ENCODE measurements at places on chromosomes 6 and 20.

GRCh38 chr6:160321729-160322505, 26.3 kb upstream of the SLC22A3 start:
- DNase-seq, result no peak

DNA sequence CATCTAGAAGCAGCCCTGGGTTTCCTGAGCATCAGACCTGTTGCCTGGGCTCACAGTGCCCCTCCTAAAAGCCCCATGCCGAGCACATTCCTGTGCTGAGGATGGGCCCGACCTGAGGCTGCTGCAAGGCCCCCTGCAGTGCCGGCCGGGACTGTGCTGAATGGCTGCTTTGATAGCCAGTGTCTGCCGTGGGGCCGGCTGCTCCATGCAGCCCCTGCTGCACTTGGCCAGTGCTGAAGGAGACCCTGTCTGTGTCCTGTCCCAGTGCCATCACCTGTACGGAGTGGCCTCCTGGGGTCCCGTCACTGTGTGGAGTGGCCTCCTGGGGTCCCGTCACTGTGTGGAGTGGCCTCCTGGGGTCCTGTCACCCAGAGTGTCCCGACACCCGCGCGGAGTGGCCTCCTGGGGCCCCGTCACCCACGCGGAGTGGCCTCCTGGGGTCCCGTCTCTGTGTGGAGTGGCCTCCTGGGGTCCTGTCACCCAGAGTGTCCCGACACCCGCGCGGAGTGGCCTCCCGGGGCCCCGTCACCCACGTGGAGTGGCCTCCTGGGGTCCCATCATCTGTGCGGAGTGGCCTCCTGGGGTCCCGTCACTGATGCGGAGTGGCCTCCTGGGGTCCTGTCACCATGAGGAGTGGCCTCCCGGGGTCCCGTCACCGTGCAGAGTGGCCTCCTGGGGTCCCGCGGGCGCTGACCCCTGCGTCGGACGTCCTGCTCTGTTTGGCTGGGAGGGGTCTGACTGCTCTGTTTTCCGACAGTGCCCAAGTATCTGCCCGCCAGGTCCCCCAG, 7.0 kb downstream of the COL9A3 start:
- no peak for DNase-seq

DNA sequence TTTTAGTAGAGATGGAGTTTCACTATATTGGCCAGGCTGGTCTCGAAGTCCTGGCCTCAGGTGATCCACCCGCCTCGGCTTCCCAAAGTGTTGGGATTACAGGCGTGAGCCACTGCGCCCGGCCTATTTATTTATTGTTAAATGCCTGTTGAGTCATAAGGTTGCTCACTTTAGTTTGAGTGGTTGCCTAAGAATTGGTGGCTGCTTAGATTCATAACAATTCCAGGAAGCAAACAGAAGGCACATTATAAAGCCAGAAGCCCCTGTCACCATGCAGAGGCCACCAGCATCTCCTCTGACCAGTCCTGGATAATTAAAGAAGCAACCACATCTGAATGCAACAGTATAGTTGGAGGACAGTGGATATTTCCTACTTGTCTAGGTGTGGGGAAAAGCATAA, 24.0 kb upstream of the ARMH2 start:
- no peak for DNase-seq

- DNase-seq, result no peak
These were observed 39.8 kb downstream of the TBXT start for GRCh38 chr6:166127624-166128472.

DNA sequence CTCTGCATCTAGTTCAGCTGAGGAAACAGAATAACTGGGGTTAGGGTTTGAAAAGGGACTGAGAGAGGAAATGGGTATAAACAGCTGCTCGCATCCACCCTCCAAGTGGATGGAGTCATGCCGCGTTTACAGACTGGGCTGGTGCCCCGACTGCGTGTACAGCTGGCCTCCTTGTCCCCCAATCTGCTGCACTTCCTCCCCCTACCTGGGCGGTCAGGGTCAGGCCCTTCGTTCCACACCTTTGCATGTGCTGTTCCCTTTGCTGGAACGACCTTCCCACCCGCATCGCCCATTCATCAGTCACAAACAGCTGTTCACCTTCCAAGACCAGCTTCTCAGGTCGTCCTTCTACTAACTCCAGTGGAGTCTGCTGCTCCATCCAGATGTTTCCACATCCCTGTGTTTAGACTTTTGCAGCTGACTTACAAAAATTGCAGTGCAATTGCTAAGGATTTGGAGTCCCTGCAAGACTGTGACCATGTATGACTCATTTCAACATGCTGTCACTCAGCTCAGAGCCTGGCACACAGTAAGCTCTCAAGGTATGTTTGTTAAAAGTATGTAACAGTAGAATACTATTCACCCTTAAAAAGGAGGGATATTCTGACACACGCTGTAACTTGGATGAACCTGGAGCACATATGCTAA, 129.3 kb downstream of the DTNBP1 start:
- no peak for DNase-seq

DNA sequence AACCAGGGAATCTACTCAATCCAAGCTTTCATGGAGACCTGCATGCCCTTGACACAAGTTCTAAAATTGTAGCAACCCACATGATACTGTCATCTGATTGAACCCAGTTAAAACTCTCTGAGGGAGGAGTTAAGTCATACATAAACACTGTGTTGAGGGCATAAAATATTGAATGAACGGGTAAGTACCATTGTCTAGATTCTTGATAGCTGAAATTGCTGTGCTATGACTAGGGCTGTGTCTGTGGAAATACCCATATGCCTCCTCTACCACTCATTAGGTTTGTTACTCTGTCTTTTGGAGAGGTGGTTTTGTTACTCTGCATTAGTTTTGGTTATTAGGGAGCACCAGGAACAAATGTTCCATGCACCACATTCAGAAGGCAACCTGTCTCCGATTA, 7.6 kb downstream of the ENPP4 start:
- no peak for DNase-seq

DNA sequence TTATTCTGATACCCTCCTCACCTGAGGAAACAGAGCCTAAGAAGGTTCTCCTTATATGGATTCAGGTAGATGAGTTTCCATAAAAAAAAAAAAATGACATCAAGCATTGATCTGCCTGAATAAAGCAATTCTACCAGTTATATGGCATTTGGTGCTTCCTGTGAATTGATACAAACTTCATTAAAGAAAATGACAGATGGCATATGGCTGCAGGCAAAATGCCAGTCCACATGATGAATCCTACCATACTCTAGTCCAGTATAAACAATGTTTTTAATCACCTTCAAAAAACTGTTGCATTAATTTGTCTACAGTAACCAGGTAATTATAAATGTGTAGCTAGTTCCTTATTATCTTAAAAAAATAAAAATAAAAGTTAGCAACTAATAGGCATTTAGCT, 559.2 kb upstream of the FLRT3 start:
- no peak for DNase-seq

- DNase-seq, result no peak
These were observed 47.3 kb upstream of the SLC9A8 start for GRCh38 chr20:49765413-49765736.

DNA sequence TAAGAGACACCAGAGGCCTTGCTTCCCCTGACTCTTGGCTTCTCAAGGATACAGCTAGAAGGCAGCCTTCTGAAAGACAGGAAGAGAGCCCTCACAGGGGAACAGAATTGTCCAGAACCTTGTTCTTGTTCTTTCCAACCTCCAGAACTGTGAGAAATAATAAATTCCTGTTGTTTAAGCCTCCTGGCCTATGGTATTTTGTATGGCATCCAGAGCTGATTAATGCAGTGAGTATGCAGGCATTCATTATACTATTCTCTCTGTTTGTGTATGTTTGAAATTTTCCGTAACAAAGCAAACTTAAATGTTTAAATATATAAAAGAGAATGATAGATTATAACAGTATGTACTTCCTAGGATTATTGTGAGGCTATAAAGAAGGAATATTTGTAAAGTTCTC, 903.4 kb upstream of the FLRT3 start:
- no peak for DNase-seq

DNA sequence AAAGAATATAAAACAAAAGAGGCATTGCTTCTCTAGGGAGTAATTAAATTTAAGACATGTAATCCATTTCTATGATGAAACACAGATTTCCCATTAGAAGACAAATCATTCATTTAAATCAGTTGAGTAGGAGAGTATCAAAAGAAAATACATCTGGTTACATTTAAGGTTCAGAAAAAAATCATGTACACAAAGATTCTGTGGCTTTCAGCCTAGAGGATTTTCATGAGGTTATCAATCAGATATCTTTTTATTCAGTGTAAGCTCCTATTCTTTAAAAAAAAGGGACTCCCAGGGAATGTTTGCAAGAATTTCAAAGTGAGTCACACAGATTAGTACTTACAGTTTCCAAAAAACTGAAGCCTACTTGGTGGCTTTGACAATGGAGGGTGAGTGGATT, 24.9 kb downstream of the COL21A1 start:
- DNase-seq, result no peak

DNA sequence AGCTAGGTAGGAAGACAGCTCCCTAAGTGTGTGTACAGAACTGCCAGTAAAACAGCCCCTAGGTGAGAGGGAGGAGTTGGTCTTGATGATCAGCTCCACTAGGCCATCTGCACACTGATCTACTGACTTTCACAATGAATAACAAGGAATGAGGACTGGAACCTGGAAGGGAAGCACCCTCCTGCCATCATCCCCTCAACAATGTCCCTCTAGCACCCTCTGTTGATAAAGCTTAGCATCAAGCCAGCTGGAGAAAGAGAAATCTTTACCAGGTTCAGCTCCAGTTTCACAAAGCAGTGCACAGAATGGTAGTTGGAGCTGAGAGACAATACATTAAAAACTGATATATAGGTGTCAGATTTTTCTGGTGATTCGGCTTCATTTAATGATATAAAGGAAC, 57.2 kb upstream of the IRAK1BP1 start:
- no peak for DNase-seq

GRCh38 chr6:100376103-100376502, 88.6 kb downstream of the SIM1 start:
- no peak for DNase-seq

GRCh38 chr6:114833211-114833610, 490.4 kb upstream of the HS3ST5 start:
- no peak for DNase-seq

GRCh38 chr20:12014736-12015135, 97.0 kb downstream of the BTBD3 start:
- no peak for DNase-seq

GRCh38 chr20:39057911-39058310, 95.8 kb downstream of the DHX35 start:
- no peak for DNase-seq

GRCh38 chr6:40922281-40922680, 116.7 kb downstream of the UNC5CL start:
- DNase-seq, result no peak

GRCh38 chr20:38057351-38057972, 23.9 kb downstream of the RPRD1B start:
- peak; percentile 80 for DNase-seq

DNA sequence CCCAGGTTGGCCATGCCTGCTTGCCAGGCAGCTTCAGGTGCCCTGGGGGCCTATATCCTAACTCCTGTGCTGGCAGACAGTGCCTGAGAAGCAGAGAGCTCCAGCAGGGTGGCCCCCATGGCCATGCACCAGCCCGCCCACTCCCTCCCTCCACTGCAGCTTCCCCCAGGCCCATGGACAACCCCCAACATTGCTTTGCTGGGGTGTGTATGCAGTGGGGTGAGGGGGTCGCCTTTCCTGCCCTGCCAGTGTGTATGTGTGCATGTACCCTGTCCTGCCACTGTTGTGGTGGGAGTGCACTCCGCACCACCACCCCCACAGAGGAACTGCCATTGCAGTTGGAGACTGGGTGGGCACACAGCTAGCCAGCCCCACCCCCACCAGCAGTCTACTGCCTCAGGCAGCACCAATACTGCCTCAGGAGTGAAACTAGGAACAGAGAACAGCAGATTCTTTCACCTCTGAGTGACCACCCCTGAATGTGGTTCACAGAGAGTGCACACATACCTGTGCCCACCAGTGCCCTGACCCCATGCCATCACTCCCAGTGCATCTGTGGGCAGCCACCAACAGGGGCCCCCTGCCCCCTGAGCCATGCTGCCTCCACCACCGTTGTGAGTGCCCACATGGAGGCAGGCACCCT, 151.1 kb downstream of the LRRC1 start:
- no peak for DNase-seq

- no peak for DNase-seq
These were observed 904.5 kb upstream of the EPHA7 start for GRCh38 chr6:94323853-94324252.

GRCh38 chr20:41110012-41110411, 27.3 kb upstream of the PLCG1 start:
- DNase-seq, result no peak

DNA sequence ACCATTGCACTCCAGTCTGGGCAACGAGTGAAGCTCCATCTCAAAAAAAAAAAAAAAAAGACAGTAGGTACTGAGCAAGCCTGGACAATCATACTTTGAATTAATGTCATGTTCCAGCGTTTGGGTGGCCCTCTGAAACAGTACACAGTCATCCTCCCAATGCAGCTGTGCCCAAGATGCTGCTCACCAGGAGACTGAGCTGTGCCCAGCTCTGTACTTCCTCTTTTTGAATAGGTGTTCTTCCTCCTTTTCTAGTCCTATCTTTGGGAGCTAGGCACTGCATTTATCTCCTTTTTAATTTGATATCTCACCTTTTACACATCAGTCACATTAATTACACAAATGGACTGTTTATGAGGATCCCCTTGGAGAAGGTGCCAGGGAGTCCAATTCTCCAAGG, 101.5 kb downstream of the RPP40 start:
- no peak for DNase-seq

GRCh38 chr6:27867945-27868300, 44.3 kb downstream of the OR2B2 start:
- DNase-seq, result no peak

GRCh38 chr6:10621213-10621612, 73.2 kb downstream of the C6orf52 start:
- DNase-seq, result no peak

- DNase-seq, result no peak
These were observed 77.9 kb upstream of the PAK5 start for GRCh38 chr20:9916761-9917160.

DNA sequence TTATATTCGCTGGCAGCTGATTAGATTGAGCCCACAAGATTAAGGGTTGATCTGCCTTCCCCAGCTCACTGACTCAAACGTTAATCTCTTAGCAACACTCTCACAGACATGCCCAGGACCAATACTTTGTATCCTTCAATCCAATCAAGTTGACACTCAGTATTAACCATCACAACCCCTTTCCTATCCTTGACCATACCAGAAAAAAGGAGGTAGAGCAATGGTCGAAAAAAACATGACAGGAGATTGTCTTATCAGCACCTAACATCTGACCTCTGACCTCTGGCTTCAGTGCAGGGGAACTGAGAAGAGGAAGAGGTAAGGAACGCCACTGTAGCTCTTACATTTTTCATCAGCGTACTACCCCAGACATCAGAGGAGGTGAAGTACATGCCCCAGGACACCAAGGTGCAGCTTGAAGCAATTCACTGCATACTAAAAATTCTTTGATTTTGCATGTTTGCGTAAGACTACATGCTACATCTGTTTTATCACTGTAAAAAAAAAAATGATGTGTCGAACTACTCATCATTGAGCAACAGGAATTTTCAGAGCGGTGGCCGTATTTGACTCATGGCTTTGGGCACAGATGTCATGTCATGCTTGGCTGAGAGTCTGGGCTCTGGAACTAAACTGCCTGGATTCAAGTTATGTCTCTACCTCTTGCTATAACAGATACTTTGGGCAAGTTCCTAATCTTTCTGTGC, 188.0 kb upstream of the TAB2 start:
- no peak for DNase-seq
